Naive B cell (primary cell): ENCODE measurements at places on chromosomes 6 and 20. TPM values are rescaled to one million over a fixed set of nuclear protein-coding genes. Genes with fewer than 3 reads are reported as not detected.

Gene GID8
- 19.7 TPM for polyA plus RNA-seq

Gene OR2H2
- not detected for polyA plus RNA-seq

- H3K27me3 ChIP-seq, result no peaks in the 10 kb centered on the region
- H3K4me3 ChIP-seq, result peak overlapping the region; percentile 77
- no peak for DNase-seq
- peaks cover 7% of the 10 kb centered on the region for H3K36me3 ChIP-seq
These were observed 112.7 kb downstream of the RTN4IP1 start for GRCh38 chr6:106516616-106517015.

Gene SRSF12
- not detected for polyA plus RNA-seq

DNA sequence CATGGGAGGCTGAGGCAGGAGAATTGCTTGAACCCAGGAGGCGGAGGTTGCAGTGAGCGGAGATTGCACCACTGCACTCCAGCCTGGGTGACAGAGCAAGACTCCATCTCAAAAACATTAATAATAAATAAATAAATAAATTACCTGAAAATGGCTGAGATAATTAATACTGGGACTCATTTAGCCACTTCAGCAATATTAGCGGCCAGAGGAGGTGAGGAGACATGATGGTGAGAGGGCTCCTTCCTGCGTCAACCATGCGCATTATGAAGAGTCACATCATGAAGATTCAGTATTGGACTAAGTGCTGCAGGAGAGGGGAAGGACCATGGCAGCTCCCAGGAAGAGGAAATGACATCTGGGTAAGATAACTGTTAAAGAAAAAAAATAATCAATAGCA lies 2.9 kb upstream of the PYGB start:
- H3K4me1 ChIP-seq, result peaks cover 16% of the 10 kb centered on the region
- no peak for DNase-seq
- H3K36me3 ChIP-seq, result no peaks in the 10 kb centered on the region
- H3K27me3 ChIP-seq, result peaks cover 29% of the 10 kb centered on the region
- H3K4me3 ChIP-seq, result no peak overlapping the region

DNA sequence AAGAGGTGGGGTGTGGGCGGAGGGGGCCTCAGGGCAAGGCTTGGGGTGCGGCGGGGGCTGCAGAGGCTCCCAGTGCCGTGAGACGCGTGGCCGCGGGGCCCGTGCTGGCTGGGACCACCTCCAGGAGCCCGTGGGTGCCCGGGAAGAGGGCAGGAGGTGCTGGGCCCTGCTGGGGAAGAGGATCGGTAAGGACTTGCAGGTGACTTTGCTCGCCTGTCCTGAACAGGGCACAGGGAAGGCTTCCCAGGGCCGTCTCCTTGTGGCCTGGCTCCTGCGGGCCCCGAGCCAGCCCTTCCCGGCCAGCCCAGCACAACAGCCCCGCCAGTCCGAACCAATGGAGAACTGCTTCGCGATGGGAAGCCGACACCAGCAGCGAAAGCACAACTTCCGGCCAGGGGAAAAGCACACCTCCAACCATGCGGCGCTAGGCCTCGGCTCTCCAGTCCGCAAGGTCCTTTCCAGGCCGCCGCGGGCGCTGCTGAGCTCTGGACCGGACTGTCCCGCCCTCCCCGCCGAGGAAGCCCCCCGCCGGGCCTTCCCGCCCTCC lies 32.3 kb downstream of the IRF4 start:
- H3K4me3 ChIP-seq, result no peak overlapping the region
- peaks cover 7% of the 10 kb centered on the region for H3K4me1 ChIP-seq
- no peaks in the 10 kb centered on the region for H3K36me3 ChIP-seq
- no peak for DNase-seq
- H3K27me3 ChIP-seq, result no peaks in the 10 kb centered on the region

DNA sequence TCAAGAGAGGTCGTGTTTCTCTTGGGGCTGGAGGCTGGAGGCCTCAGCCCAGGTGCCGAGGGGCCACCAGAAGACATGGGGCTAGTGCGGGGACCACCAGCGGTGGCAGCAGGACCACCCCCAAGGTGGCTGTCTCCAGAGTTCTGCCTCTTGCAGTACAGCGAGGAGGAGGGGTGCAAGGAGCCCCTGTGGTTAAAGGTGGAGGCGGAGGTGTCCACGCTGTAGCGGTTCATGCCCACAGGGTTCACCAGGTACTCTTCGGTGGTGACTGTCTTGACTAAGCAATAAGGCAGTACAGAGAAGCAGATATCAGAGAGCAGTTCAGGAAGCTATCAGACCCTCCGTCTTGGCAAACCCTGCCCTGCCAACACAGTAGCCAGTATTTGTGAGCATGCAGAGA lies 103.4 kb downstream of the SCML4 start:
- no peak overlapping the region for H3K27ac ChIP-seq
- no peak for DNase-seq
- no peak overlapping the region for H3K4me3 ChIP-seq

DNA sequence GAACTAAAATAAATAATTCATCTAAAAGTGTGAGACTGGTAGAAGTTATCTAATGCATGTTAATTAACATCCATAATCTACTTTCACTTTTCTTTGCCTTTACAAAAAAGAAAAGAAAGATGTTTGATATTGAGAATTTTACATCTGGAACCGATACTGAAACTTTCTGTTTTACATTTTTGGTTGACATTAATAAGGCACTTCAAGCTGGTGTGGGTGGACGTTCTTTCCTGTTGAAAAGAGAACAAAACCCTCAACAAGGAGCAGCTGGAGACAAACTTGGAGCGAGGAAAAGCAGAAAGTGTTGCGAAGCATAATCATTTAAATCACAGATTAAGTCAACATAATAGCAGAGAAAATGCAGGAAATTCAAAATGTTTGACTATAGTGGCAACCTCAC lies 575.2 kb upstream of the ADGRB3 start:
- no peak overlapping the region for H3K4me3 ChIP-seq
- DNase-seq, result no peak
- no peaks in the 10 kb centered on the region for H3K36me3 ChIP-seq
- H3K27ac ChIP-seq, result no peak overlapping the region
- no peaks in the 10 kb centered on the region for H3K4me1 ChIP-seq

DNA sequence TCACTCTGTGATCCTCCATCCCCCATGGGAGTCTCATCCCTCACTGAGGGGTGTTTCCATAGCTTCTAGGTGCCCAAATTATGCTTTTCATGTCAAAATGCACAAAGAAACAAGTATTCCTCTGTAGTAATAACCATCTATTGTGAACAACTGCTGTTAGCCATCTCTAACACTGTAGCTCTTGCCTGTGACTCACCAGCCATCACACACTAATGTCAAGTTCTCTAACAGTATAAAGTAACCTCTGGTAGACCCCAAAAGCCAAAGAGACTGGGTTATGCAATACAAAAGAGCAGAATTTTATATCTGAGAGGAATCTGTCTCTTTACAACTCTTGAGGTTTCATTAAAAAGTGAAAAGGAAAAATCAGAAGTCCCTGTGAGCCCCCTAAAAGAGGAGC lies 25.4 kb upstream of the IYD start:
- peaks cover 32% of the 10 kb centered on the region for H3K27me3 ChIP-seq
- H3K27ac ChIP-seq, result no peak overlapping the region
- H3K4me1 ChIP-seq, result peaks cover 12% of the 10 kb centered on the region
- DNase-seq, result no peak
- H3K36me3 ChIP-seq, result no peaks in the 10 kb centered on the region
- H3K4me3 ChIP-seq, result no peak overlapping the region

DNA sequence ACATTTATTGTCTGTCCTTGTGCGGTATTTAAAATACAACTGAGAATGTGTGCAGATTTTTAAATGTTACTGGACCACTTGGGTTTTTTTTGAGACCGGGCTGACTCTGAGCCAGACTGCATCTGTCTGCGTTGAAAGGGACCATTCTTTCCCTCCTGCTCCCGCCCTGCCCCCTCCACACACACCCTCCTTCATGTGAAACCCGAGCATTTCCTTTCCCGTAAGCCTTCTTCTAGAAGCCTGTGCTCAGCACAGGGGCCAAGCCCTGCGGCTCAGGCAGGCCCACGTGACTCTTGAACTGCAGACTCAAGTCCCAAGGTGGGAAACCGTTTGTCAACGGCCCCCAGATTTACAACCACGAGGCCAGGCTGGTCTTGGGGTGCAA lies 82.7 kb upstream of the FOXC1 start:
- no peak overlapping the region for H3K27ac ChIP-seq
- H3K4me3 ChIP-seq, result no peak overlapping the region
- no peak for DNase-seq

DNA sequence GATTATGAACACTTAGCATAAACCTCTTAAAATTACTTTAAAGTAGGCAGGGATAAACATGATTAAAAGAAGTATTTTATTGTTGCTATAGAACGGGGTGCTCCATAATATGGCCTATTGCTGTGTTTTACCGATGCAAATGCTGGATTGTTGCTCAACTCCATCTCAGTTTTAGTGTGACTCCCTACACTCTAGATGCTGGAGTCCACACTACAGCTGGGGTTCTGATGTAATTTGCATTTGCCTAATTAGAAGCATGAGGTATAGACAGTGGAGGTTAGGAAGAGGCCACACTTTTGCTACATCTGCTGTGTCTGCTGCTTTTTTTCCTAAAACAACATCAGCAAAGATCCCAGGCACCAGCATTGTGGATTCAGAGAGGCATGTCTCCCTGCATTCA lies 6.7 kb upstream of the HMGN3 start:
- H3K4me1 ChIP-seq, result no peaks in the 10 kb centered on the region
- no peak for DNase-seq
- H3K27ac ChIP-seq, result no peak overlapping the region
- H3K36me3 ChIP-seq, result no peaks in the 10 kb centered on the region
- H3K27me3 ChIP-seq, result no peaks in the 10 kb centered on the region

DNA sequence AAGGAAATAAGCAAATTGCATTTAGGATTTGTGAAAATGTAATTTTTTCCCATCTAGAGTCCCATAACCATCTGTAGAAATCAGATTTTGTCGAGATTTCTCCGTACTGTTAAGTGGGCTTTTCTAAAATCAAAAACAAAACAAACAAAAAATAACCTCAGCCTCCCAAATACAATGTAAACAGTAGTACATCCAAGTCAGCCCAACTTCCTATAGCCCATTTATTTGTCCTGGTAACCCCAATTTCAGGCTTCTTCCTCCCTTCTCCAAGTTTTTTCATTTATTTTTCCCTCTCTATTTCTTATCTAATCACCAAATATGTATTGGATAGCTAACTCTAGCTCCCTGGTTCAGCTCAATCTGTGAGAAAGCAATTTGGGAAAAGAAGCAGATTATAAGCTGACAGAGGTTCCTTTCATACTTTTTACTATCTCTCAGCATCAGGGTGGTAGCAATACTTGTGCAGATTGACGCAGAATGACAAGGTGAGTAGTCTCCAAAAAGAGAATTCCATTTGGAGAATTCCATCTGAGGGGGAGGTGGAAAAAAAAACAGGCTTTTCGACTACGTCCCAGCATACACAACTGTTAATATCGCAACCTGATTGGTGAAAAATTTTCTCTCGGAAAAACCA lies 132.6 kb upstream of the BTN3A2 start:
- DNase-seq, result no peak
- no peaks in the 10 kb centered on the region for H3K36me3 ChIP-seq
- peak overlapping the region; percentile 91 for H3K4me3 ChIP-seq
- H3K27ac ChIP-seq, result peak overlapping the region; percentile 70
- peaks cover 25% of the 10 kb centered on the region for H3K4me1 ChIP-seq

- no peak overlapping the region for H3K4me3 ChIP-seq
- no peaks in the 10 kb centered on the region for H3K4me1 ChIP-seq
- H3K36me3 ChIP-seq, result no peaks in the 10 kb centered on the region
These were observed 170.6 kb upstream of the EYA4 start for GRCh38 chr6:133070410-133071043.

DNA sequence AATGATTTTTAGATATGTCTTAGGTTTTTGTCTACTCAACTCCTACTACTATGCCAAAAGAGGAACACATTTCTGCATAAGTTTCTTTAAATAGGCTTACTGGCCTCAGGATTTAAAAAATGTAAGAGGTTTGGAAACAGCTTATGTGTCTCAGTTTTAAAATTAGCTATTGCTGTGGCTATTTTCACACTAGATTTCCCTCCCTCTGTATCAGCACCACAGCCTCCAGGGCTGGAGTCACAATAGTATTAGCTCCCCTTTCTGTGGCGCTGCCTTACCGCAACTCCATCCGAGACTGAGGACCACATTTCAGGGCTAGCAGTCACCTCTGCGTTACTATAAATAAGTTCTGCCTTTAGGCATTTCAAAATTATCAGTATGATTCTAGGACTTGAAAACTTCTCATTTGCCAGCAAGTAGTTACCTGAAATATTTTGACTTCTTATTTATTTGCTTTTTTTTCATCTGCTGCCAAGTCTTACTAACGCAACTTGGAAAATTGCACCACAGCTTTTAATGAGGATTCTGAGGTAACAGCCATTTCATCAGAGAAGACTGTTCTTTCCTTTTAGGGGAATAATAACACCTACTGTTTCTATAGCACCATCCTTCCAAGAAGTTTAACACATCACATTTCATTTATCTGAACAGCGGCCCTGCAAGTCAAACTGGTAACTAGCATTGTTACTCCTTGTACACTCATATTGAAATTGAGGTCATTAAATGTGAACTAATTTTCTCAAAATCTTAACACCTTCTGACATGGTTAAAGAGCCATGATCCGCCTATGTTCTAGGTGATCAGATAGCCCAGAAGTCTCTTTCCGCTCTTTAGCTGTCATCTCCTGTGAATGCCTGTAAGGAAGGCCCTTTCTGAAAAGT lies 105.9 kb downstream of the GJA10 start:
- no peak overlapping the region for H3K27ac ChIP-seq
- H3K27me3 ChIP-seq, result no peaks in the 10 kb centered on the region
- DNase-seq, result no peak
- H3K36me3 ChIP-seq, result peaks cover 12% of the 10 kb centered on the region
- H3K4me1 ChIP-seq, result peaks cover 22% of the 10 kb centered on the region
- H3K4me3 ChIP-seq, result no peak overlapping the region

DNA sequence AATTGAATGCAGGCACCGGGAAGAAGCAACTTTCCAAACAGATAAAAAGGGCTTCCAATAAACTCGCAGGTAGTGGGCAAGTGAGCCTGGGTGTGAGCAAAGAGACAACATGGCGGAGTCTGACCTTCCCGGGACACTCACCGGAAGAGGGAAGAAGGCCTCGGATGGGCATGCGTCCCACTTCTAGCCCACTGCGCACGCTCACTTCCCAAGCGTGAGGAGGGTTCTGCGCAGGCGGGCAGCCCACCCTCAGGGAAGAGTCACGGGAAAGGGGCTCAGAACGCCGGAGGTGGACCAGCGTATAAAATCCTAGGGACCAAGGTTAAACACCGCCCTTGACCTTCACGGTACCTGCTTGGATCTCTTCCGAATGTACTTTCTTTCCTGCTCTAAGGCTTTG lies 95.5 kb upstream of the AFDN start:
- peaks cover 33% of the 10 kb centered on the region for H3K27me3 ChIP-seq
- H3K36me3 ChIP-seq, result peaks cover 8% of the 10 kb centered on the region
- no peak for DNase-seq
- H3K27ac ChIP-seq, result no peak overlapping the region
- H3K4me1 ChIP-seq, result peaks cover 5% of the 10 kb centered on the region
